ENCODE measurements at places on chromosomes 2 and 18.

GRCh38 chr2:231462729-231463465, 1.4 kb downstream of the NCL start:
- no peak for DNase-seq

DNA sequence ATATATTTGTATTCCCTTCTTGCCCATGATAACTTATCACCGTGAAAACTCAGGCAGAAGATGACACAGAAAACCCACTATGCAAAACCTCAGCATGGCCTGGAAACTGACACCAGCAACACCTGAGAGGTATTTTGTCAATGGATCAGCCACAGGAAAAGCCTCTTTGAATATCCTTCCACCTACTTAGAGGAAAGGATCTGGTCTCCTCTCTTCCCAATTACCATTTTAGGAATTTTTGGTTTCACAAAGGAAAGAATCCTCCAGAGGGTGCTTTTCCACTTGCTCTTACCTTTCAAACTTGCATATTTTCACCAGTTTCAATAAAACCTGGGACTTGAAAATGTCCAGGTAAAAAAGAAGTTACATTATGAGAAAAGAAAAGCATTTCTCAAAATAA, 20.0 kb upstream of the MEIS1 start:
- no peak for DNase-seq

- DNase-seq: no peak
Observed at GRCh38 chr2:84701880-84702279, 179.0 kb downstream of the TRABD2A start.

DNA sequence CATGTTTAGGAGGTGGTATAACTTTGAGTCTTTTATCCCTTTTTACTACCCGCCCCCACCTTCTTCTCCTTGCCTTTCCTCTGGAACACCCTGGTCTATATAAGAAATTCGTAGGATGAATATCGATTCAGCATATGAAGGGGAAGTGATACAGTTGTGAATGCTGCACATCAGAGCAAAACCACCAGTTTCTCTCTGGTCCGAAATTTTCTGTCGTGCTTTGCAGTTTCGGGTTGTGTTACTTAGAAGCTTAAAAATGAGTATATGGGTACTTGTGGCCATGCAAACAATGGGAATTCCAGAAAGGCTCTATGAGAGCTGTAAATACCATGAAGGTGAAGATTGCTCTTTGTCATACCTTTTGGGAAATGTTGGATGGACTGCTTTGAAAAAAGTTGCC, 60.6 kb downstream of the DAW1 start:
- no peak for DNase-seq

DNA sequence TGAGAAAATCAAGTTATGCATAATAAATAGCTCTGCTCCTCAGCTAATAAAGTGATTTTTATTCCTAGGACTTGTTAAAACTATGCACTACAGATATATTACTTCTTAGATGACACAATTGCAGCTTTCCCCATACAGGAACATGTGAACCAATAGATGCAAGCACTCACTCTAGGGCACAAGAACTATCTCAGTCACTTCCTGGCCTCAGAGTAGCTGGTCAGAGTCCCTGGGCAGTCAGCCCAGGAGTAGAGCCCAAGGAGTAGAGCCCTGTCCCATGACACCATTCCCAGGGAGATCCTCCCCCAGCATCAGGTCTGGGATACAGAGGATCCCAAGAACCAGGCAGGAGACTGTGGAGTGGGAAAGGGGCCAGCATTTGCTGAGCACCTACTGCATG, 2.7 kb downstream of the TNS1 start:
- DNase-seq: peak; percentile 74

DNA sequence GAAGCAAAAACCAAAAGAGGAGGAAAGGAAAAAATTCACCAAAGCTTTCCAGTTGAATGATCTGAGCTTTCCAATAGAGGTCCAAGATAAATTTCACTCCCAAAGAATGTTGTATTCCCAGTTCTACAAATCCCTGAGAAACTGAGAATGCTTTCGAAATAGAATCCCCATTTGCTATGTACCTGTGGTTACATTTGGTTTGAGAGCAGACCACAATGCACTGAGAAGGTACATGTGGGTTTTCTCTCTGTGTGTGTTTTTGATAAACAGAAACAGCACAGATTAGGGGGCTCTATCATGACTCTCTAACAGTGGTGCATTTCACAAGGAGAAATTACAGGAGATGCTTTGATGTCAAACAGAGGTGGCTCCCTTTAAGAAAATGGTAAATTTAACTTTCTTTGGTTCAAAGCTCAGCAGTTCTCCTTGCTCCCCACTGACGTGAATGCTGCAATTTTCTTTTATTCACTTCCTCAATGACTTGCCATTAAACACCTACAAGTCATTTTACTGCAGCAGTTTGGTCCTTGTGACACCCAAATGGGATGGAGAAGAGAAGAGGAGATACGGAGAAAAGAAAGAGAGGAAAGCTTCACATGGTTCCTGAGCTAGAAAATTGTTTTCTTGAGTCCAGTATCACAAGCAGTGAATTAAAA, 108.7 kb downstream of the EPHA4 start:
- no peak for DNase-seq

- no peak for DNase-seq
Observed at GRCh38 chr2:219961947-219962498, 334.6 kb downstream of the SLC4A3 start.

DNA sequence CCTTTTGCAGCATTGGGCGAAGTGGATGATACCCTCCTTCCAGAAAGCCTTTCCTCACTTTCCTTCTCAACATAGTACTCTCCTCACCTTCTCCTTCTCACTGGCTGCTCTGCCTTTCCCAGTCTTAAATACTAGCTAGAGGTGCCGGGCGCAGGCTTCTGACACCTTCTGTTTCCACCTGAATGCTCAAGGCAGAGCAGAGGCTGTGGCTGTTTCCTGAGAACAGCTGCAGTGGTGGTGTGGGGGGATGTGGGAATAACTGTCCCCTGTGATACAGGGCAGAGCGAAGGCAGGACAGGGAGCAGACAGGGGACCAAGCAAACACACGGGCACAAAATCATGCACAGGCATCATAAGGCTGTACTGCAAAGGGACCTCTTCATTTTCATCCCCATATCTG, 303.1 kb downstream of the SS18 start:
- no peak for DNase-seq

DNA sequence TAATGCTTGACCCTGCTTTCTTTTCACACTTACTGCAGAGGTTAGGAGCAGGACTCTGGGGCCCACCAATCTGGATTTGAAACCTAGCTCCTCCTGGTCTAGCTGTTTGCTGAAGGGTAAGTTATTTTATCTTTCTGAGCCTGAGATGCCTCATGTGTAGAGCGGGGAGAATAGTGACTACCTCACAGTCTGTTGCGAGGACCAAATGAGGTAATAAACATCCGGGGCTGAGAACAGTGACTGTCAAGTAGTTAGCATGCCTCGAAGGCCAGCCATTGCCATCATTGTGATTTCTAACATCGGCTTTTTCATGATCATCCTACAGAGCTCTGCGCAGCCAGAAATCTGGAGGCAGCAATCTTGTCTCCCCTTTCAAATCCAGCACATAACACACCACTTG, 32.9 kb downstream of the PTPRM start:
- no peak for DNase-seq

DNA sequence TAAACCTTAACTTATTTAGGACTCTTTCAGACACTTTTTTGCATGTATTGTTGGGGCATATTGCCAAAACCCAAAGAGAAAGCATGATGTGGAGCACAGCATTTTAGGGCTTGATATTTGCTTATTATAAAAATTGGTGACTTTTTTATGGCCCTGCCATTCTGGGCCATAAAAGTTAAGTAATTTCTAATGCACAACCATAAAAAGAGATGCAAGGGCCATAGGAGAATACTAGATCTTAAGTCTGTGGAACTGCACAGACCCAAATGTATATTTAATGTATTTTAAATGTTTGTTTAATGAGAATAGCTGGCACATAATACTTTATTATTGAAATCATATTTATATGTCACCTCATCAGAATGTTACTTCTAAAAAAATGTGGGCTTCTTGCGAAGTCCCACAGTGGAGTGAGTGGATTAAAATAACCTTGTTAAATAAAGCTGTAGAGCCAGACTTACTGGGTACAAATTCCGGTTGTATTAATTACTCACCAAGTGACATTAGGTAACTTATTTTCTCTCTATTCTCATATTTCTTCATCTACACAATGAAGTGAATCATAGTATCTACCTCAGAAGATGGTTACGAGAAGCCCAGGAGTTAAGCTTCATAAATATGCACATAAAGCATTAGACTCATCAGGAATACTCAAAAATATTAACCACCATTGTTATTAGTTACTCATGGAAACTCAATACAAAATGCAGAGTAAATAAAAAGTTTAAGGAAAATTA, 52.2 kb downstream of the HNMT start:
- no peak for DNase-seq

DNA sequence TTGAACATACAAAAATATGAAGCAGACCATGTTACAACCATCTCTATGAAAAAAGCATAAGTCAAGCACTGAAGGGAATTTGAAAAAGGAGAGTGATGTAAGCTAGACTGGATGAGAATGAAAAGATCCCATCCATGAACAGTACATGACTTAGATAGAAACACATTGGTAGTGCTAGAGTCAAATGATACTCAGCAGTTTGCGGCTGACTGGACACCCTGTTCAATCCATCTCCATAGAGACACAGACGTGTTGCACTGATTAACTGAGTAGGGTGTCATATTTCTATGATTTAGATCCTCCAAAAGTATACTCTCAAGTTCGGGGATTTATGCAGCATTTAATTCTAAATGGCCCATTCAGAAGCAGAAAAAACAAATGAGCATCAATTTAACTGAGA, 674.3 kb upstream of the NRXN1 start:
- DNase-seq: no peak

GRCh38 chr18:42082415-42083234, 127.6 kb downstream of the PIK3C3 start:
- no peak for DNase-seq

DNA sequence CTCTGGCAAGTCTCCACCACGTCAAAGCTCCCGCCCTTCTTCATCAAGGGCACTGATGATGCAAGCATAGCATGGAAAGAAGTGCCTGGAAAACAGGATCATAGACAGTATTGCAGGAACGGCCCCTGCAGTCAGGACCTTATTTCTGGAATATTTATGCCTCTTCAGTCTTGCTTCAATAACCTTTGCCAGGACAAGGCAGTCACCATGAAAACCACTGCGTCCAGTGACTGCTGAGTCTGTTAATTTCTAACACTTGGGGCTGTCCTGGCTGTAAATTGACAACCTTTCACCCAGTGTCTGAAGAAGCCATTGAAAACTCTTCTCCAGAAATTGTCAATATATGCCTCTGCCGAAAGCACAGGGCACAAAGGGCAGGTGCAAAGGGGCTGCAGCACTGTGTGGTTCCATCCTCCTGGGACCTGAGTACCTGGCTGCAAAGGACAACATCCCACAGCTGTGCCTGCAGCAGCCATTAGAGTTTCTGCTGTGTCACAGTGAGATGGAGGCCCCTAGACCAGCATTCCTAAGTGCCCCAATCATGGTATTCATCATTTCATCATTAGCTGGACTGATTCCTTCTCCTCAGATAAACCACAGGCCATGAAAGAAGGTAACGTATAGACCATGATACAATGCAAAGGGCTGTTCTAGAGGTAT, 819.6 kb downstream of the RNF144A start:
- no peak for DNase-seq

DNA sequence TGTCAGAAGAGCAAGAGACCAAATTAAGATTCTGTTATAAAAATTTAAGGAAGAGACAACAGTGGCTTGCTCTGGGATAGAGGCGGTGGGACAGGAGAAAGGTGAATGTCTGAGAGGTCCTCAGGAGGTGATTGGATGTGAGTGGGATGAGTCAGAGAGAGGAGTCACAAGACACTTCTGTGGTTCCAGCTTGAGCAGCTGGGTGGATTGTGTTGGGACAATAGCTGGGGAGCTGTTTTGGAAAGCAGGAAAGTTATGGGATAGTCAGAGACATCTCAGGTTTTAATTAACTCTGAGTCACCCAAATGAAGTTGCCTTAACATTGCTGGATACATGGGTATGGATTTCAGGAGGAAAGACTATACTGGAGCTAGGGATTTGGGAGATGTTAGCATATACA, 218.0 kb upstream of the TRIB2 start:
- DNase-seq: no peak

- no peak for DNase-seq
Observed at GRCh38 chr18:61771861-61772260, 120.9 kb downstream of the RNF152 start.

- DNase-seq: peak; percentile 40
Observed at GRCh38 chr2:69926849-69927515, 12.1 kb downstream of the MXD1 start.

DNA sequence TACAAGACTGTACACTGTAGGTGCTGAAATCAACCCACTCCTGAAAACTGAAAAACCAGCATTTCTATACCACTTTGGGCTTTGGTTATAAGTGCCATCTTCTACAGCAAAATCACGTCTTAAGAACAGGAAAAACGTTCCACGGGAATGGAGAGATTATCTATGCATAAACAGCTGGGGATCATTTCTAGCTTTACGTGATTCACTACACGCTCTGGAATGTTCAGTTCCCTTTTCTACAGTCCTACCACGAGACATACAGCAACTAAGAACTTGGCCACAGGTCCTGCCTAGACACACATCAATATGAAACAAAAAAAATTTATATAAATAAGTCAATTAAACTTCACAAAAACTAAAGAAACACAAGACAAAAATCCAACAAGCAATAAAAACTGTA, 3.6 kb downstream of the CXCR4 start:
- DNase-seq: peak; percentile 59
